Inflammatory macrophage (primary cell): ENCODE measurements at places on chromosomes 7 and 10.

DNA sequence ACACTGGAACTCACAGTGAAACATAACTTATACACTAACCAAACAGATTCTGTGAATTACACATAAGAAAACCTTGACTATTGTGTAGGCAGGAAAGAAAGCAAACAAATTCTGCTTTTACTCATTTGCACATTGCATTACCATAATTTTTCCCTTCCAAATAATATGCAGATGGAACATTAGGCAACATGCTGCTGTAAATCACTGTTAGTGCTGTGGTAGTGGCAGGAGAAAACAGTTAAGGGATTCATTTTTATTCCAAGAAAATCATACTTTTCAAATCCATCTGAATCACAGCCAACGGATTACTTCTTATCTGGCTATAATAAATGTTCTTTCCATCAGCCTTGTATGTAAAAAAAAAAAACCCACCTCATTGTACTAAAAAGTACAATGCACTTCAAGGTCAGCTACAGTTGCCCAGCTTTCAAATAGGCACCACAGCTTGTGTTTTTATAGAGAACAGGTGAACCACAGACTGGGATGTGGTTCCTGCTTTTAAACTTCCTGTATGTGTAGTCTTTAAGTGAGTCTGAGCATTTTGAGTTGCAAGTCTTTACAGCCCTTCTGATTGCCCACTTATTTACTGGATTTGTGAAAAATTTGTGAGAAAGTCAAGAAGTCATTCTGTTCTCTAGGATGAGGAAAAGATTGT lies 590.0 kb upstream of the SEMA3D start:
- no peak for DNase-seq

DNA sequence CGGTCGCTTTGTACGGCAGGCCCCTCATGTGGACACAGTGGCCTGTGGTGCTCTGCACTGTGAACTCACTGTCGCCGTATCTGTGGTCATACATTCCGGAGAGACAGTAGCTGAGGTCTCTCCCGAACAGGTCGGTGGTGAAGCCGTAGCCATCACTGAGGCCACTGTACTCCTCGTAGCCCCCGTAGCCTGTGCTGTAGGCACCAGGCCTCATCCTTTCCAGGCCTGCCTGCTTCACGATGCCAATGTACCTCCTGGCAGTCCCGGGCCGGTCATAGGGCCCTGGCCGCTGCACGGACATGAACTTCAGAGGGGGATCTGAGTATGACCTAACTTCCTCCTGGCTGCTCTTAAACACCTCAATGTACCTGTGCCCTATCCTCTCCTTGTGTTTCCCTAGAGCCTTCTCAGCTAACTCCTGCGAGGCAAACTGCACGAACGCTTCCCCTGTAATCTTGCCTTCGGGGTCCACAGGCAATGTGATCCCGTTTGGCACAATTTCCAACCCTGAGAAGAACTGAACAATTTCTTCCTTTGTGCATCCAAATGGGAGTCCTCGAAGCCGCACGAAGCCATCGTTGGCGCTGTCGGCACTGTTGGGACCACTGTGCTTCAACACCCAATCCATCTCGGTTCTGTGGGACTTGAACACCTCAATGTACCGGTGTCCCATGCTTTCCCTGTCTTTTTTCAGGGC lies 15.7 kb downstream of the FXYD4 start:
- DNase-seq: no peak

GRCh38 chr7:81256991-81257390 lies 338.1 kb upstream of the SEMA3C start:
- DNase-seq: peak; percentile 6

DNA sequence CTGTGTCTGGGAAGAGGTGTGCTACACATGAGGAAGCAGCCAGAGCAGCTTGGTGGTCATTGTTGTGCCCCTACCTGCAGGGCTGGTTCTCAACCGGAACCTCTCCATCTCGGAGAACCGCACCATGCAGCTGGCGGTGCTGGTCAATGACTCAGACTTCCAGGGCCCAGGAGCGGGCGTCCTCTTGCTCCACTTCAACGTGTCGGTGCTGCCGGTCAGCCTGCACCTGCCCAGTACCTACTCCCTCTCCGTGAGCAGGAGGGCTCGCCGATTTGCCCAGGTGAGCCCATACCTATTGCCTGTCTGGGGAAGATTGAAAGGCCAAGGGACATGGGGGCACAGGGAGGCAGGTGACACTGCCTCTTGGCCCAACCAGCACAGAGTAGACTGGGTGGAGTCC lies 29.3 kb upstream of the CSGALNACT2 start:
- DNase-seq: no peak

- DNase-seq: no peak
Measured at GRCh38 chr7:151867912-151868311, 9.0 kb downstream of the PRKAG2 start.

DNA sequence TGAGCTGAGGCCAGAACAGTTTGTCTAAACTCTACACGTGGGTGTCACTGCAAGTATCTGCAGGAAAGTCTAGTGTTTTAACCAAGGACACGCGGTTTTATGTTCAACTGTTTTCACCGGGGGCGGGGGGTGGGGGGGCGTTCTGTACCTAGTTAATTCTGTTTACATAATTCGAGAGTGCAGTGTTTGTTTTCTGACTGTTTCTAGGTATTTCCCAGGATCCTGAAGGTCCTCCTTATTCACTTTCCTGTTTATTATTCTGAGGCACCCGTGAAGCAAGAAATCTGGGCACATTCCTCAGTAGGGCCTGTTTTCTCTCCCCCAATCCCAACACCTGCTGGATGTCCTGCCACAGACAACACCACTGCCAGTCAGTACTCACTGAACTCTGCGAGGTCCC lies 7.6 kb downstream of the LOXL4 start:
- no peak for DNase-seq

GRCh38 chr10:69506487-69506833 lies 55.2 kb downstream of the TSPAN15 start:
- DNase-seq: no peak

- no peak for DNase-seq
Measured at GRCh38 chr7:44958645-44959344, 20.0 kb downstream of the MYO1G start.

GRCh38 chr10:112775892-112776674 lies 174.0 kb upstream of the TCF7L2 start:
- no peak for DNase-seq

GRCh38 chr10:44853148-44853734 lies 57.9 kb upstream of the TMEM72 start:
- DNase-seq: peak; percentile 13

- DNase-seq: no peak
Measured at GRCh38 chr10:26300001-26300400, 83.4 kb downstream of the GAD2 start.

DNA sequence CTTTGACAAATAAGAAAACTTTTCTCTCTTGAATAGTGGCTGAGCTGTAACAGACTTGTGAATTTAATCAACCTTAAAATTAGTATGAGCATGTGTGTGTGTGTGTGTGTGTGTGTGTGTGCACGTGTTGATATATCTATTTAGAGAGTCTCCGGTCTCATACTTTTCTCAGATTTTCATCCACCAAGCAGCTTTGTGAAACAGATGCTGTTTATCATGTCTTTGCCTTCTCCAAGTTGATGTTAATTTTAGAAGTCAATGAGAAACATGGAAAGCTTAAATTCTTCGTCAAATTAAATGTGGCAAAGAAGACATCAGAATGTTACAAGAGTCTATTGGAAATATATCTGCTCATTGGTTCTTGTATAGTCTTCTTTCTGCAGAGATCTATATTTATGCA lies 839.2 kb upstream of the CELF2 start:
- no peak for DNase-seq

GRCh38 chr10:75746356-75746755 lies 314.9 kb downstream of the LRMDA start:
- DNase-seq: no peak

DNA sequence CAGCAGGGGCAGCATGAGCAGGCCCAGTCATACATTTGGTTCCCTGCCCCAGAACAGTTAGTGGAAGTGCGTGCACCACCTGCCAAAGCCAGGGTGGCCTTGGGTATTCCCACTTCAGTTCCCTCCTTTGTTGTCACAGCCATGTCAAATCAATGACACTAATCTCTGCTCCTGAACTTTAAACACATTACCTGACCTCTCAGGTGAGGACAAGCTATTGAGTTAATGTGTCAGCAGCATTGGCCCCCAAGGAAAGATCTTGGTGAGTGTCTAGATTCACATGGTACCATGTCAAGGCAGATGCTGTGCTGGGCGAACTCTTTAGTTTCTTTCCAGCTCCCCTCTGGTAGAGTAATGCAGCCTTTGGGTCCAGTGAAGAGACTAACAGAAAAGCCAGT lies 2.1 kb downstream of the CYP3A5 start:
- DNase-seq: no peak

DNA sequence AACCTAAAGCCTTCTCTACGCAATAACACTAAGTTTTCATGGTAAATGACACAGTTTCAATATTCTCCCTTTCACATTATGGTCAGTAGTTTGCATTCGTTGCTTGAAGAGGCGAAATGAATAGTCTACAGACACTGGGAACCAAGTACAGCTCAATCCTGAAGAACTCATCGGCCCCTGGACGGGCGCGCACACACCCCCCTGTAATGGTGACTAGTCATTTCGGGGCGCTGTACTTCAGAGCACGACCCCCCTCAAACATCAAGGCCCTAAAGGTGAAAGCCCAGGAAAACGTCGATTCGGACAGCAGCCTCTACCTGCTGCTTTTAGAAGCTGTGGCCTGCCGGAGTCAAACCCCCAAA lies 1.0 kb downstream of the NT5C2 start:
- no peak for DNase-seq

- DNase-seq: no peak
Measured at GRCh38 chr10:18608596-18608995, 42.8 kb downstream of the NSUN6 start.

DNA sequence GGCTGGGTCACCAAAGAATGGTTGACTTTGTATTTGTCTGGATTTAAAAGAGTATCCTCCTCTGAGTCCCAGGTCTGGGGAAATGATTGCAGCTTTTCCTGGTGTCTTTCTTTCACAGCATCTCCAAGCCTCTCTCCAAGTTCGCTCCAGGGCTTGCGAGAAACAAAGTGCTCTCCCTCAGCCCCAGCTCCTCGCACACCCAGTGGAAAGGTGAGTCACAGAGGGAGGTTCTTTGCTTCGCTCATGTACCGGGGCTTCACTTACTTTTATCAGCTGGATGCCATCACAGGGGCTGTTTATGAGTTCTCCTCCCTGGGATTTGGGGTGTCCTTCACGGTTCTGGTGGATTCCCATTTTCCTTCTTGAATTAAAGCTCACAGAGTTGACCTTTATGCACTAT lies 252.2 kb upstream of the PLPP4 start:
- DNase-seq: no peak

- DNase-seq: no peak
Measured at GRCh38 chr10:73261362-73261995, 9.0 kb upstream of the MRPS16 start.

GRCh38 chr10:124106241-124106879 lies 13.0 kb upstream of the CHST15 start:
- DNase-seq: no peak

DNA sequence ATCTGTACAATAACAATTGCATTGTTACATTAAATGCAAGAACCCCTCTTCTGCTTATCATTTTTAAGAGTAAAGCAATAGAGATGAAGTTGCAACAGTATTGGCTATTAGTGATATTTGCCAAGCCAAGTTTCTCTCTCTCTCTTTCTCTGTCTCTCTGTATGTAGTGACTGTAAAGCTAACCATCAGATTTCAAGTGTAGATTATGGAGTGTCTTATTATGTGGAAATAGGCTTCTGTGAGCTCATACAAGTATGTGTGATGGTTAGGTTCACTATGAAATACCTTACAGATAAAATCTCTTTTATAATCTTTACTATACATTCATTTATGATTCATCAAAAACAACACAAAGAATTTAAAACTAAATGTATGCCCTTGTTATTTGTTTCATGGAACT lies 28.6 kb upstream of the NRP1 start:
- no peak for DNase-seq

DNA sequence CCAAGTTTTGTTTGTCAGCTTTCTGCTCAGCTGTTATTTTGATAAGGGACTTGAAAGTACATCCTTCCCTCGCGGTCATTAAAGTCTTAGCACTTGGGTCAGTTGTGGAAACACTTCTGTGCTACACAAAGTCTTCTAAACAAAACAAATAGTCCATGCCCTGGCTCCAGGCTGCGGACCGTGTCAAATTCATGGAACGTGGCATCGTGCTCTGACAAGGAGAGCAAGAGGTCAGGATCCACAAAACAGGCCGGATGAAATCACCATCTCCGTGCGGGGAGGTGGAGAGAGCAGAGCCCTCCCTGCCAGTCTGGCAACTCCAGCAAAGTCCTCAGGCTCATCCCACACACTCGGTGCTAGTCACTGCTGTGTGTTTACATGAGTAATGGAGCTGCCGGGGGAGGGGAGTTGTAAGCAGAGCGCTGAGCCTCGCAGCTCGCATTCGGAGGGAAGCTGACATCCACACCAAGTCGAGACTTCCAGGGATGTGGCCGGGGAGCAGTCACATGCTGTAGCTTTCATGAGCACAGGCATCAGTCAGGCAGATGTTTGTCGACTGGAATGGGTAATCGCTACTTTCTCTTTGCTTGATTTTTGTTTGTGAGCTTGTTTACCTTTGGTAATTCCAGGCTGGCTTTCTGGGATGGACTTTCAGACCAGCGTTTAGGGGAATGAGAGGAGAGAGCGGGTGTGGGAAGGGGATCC lies 147.6 kb downstream of the ARID5B start:
- DNase-seq: peak; percentile 83

GRCh38 chr10:47261121-47261520 lies 38.9 kb upstream of the GDF10 start:
- peak; percentile 23 for DNase-seq

DNA sequence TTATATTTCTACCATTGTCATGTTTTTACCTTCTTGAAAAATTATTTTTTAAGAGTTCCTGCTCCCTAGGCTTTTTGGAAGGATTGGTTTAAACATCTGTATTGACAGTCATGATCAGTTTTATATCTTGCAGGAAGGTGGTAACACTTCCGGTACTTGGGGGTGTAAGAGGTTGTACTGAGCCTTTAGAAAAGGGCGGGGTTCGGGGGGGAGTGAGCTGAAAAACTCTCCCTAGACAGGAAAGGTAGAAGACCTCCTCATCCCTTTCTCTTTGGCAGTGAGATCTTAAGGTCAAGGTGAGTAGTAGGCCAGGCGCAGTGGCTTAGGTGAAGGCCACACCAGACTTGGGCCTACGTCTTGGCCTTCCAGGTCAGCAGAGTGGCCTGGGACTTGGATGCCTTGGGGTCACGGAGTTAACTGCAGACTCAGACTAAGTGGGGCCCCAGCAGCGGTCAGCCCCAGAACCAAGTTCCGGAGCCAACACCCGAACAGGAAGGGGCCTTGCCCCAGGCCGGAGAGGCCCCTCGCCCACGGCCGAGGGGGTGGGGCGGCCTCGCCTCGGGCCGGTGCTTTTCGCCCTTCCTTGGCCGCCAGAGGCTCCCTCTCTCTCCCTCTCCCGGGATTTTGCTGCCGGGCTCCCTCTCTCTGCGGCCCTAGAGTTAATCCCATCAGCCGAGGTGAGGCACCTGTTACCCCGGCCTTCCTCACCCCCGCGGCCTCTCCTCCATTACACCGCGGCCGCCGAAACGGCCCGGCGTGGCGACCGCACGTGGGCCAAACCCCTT lies at the start of gene PPP1R9A:
TSS of gene PPP1R9A (plus strand) at position 569 of the 785 bp plus-strand sequence. CDS start 2,520 bp downstream, outside the sequence.
- DNase-seq: no peak

DNA sequence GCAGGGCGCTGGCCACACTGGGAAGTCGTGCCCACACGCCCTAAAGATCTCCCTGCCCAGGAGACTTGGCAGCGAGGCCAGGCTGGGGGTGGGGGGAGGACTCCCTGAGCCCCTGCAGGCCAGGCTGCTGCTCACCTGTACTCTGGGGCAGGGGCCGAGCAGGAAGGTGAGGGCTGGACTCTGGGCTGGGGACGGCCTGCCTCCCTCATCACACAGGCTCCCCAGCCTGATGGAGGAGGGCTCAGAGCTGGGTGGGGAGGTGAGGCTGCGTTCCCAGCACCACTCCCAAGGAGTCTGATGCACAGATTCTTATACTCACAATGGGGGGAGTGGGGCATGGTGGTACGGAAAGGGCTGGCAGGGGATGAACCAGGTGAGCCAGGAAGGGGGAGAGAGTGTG lies 71.2 kb downstream of the ELFN1 start:
- no peak for DNase-seq
